Type B pancreatic cell (in vitro differentiated cells): ENCODE measurements at places on chromosomes 2 and 18. TPM values are rescaled to one million over a fixed set of nuclear protein-coding genes. Genes with fewer than 3 reads are reported as not detected.

The SCN2A gene
- total RNA-seq: 0.92 and 1.1 TPM in 2 replicates

The ITGB6 gene
- total RNA-seq: 3.2 and 7.8 TPM in 2 replicates

The IL36RN gene
- total RNA-seq: 12.0 and 17.7 TPM in 2 replicates

The PPP3R1 gene
- total RNA-seq: 46.3 and 46.5 TPM in 2 replicates

The ZSWIM2 gene
- total RNA-seq: not detected in 2 replicates

The ACVR2A gene
- total RNA-seq: 24.6 and 31.9 TPM in 2 replicates

The MYCN gene
- 24.6 and 68.3 TPM in 2 replicates for total RNA-seq

The CROCC2 gene
- 0.68 and 0.98 TPM in 2 replicates for total RNA-seq

The CD302 gene
- total RNA-seq: 4.2 and 4.7 TPM in 2 replicates

The BIRC6 gene
- total RNA-seq: 74.7 and 82.4 TPM in 2 replicates

The EHD3 gene
- 5.3 and 8.9 TPM in 2 replicates for total RNA-seq

The DUSP19 gene
- 4.0 and 6.2 TPM in 2 replicates for total RNA-seq

The ACOXL gene
- total RNA-seq: 1.4 and 10.7 TPM in 2 replicates

The USP40 gene
- 29.1 and 41.5 TPM in 2 replicates for total RNA-seq

The KATNAL2 gene
- total RNA-seq: 1.9 and 8.6 TPM in 2 replicates

The CCL20 gene
- 1.7 and 3.2 TPM in 2 replicates for total RNA-seq

The PIEZO2 gene
- 21.8 and 38.8 TPM in 2 replicates for total RNA-seq

The IL1RN gene
- 11.0 and 20.5 TPM in 2 replicates for total RNA-seq

The ANO7 gene
- 1.7 and 3.3 TPM in 2 replicates for total RNA-seq

The NT5C1B gene
- total RNA-seq: not detected in 2 replicates

The FAP gene
- total RNA-seq: 0.71 and 27.3 TPM in 2 replicates

The CCDC121 gene
- 5.5 and 5.6 TPM in 2 replicates for total RNA-seq

The PPM1B gene
- 39.8 and 42.5 TPM in 2 replicates for total RNA-seq

The TM4SF20 gene
- total RNA-seq: 3.7 and 6.9 TPM in 2 replicates

The GKN2 gene
- total RNA-seq: 0.92 TPM in 1 of 2 replicates, not detected in the other

The OR6B2 gene
- not detected in 2 replicates for total RNA-seq

The PAIP2B gene
- total RNA-seq: 13.7 and 21.5 TPM in 2 replicates

The CRYGC gene
- total RNA-seq: not detected in 2 replicates

The LINC00305 gene
- not detected in 2 replicates for total RNA-seq

The FABP1 gene
- total RNA-seq: 28.2 and 56.2 TPM in 2 replicates

The DNER gene
- 2.6 and 15.9 TPM in 2 replicates for total RNA-seq

The KCNJ3 gene
- total RNA-seq: 6.0 and 11.7 TPM in 2 replicates

The KLHL30 gene
- total RNA-seq: 0.07 TPM in 1 of 2 replicates, not detected in the other

The MC2R gene
- not detected in 2 replicates for total RNA-seq

The SERPINB13 gene
- 3.7 and 5.9 TPM in 2 replicates for total RNA-seq

The UGT1A10 gene
- total RNA-seq: not detected in 2 replicates

The NTSR2 gene
- not detected in 2 replicates for total RNA-seq

The TMEM17 gene
- 1.9 and 4.2 TPM in 2 replicates for total RNA-seq

The RUFY4 gene
- not detected in 2 replicates for total RNA-seq
